ENCODE measurements at places on chromosomes 6 and 20. TPM values are rescaled to one million over a fixed set of nuclear protein-coding genes. Genes with fewer than 3 reads are reported as not detected.

Gene CAGE1
- total RNA-seq: not detected

Gene TFAP2C
- not detected for total RNA-seq

Gene PI3
- total RNA-seq: not detected

Gene BPIFB1
- total RNA-seq: not detected

Gene DPM1
- total RNA-seq: 41.9 TPM

Gene SNX14
- 43.6 TPM for total RNA-seq

Gene ELOVL5
- 143 TPM for total RNA-seq

Gene TAAR1
- not detected for total RNA-seq

Gene TGM3
- not detected for total RNA-seq

Gene AGPAT1
- 43.1 TPM for total RNA-seq

Gene RAB22A
- 16.3 TPM for total RNA-seq

Gene SEMG1
- total RNA-seq: not detected

Gene TCP11
- total RNA-seq: not detected

Gene ANKRD60
- total RNA-seq: not detected

Gene GJE1
- not detected for total RNA-seq

Gene FNDC1
- total RNA-seq: not detected

Gene MAK
- total RNA-seq: 0.10 TPM

Gene C6orf15
- total RNA-seq: not detected

Gene TFAP2D
- total RNA-seq: not detected

Gene SLPI
- not detected for total RNA-seq

Gene PTCRA
- total RNA-seq: not detected

Gene RAE1
- 31.1 TPM for total RNA-seq

Gene TBXT
- total RNA-seq: not detected

Data from activated naive CD4-positive, alpha-beta T cell treated with anti-CD3 and anti-CD28 coated beads, Interleukin-2, amount 10 ng/mL, durations not matched to agents 5 hours and 36 hours (primary cell).